ENCODE measurements at places on chromosomes 7 and 10.

DNA sequence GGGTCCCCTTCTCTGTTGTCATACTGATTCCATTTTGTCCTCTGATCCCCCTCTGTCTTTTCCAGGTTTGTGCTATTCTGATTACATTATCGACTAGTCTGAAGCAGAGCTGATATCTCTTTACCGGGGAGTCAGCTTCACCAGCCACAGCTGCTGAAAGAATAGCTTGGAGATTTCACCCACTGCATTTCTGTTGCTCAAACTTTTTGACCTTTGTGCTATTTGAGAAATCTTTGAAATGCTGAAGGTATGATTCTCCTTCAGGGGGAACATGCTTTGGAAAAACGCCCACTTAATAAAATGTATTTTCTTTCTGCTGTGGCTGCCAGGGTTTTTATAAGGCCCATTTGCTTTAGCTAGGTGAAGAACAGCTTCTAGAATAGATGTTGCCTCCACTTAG, 197.8 kb upstream of the TCF7L2 start:
- no peak for DNase-seq

- no peak for DNase-seq
Measured at GRCh38 chr10:47319784-47320183, 2.5 kb upstream of the GDF2 start.

- DNase-seq = no peak
Measured at GRCh38 chr10:90964781-90965465, 44.0 kb upstream of the ANKRD1 start.

DNA sequence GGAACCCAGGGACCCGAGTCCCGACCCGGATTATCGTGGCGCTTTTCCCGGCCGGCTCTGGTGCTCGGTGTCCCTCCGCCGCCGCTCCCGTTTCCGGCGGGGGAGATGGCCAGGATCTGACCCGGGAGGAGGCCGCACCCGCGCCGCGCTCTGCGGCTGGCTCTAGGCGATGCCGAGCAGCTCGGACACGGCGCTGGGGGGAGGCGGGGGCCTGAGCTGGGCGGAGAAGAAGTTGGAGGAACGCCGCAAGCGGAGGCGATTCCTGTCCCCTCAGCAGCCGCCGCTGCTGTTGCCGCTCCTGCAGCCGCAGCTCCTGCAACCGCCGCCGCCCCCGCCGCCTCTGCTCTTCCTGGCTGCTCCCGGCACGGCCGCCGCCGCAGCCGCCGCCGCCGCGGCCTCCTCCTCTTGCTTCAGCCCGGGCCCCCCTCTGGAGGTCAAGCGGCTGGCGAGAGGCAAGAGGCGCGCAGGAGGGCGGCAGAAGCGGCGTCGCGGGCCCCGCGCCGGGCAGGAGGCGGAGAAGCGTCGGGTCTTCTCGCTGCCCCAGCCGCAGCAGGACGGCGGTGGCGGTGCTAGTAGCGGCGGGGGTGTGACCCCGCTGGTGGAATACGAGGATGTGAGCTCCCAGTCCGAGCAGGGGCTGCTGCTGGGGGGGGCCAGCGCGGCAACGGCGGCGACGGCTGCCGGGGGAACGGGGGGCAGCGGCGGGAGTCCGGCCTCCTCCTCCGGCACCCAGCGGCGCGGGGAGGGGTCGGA, 593 bp downstream of the CDK13 start:
- DNase-seq = peak; percentile 73

DNA sequence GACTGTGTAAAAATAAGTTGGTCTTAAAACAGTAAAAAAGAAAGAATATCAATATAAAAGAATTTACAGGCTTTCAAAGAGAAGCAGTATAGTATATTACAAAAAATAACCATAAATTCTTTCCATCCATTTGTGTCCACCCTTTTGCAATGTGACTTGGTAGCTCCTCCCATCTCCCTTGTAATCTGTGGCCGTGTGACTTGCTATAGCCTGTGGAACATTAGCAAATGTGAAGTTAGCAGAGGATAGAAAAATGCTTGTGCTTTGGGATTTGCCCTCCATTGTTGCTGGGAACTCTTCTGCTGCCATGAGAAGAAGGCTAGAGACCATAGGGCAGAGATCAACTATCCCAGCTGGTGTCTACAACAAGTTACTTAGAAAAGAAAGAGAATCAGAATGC, 30.2 kb downstream of the KLHL7 start:
- no peak for DNase-seq

- DNase-seq = no peak
Measured at GRCh38 chr7:70082099-70082611, 483.9 kb downstream of the AUTS2 start.

GRCh38 chr10:50604809-50605208, 18.9 kb downstream of the SGMS1 start:
- no peak for DNase-seq

DNA sequence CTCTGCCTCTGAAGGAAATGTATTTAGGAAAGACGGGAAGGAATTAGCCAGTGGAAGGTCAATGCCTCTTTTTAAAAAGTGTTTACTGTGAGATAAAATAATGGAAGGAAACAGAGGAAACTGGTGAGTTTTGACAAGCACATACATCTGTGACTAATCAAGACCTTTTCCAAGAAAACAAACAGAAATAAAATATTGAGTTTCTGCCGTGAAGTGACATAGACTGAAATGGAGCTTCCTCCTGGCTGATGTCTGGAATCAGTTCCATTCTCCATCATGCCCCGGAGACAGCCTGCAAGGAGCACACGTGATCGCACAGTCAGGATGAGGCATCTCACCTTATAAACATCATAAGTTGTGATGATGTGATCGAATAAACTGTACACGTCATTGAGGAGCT, 30.7 kb downstream of the TECTB start:
- DNase-seq = no peak

DNA sequence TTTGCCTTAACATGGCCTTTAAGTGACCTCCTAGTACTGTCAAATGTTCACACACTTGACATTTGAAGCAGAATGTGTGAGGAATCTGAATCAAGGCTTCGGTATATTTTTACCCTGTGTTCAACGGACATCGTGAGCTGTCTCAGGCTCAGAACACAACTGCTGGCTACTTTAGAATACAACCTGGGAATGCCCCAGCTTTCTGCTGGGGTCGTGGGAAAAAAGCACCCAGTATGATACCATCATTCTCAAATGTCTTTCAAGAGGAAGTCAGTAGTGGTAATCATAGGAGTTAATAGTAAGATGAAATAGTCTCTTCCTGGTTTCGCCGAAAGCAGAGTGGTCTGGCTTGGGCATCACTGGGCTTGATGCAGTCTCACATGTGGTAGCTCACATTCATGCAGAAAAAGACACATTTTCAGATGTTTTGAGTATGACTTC, 67.2 kb downstream of the CREB5 start:
- DNase-seq = no peak
